ENCODE measurements at places on chromosomes 1 and 21. TPM values are rescaled to one million over a fixed set of nuclear protein-coding genes. Genes with fewer than 3 reads are reported as not detected.

Gene S100A10
- total RNA-seq = 16.8 TPM

- peaks cover 12% of the 10 kb centered on the region for H3K4me1 ChIP-seq
- H3K36me3 ChIP-seq = no peaks in the 10 kb centered on the region
- 0 out of 2 replicates have a peak overlapping the region, but pooled peaks have one; percentile 11 for H3K4me3 ChIP-seq
- no peak overlapping the region for H3K27ac ChIP-seq
- peak; percentile 64 for DNase-seq
Observed at GRCh38 chr1:156892190-156893047, 1.1 kb upstream of the PEAR1 start.

- no peak overlapping the region for H3K27ac ChIP-seq
- DNase-seq = no peak
- H3K4me1 ChIP-seq = peaks cover 80% of the 10 kb centered on the region
- no peaks in the 10 kb centered on the region for H3K27me3 ChIP-seq
Observed at GRCh38 chr1:53122961-53123413, 19.5 kb downstream of the SLC1A7 start.

Gene RGS13
- not detected for total RNA-seq

- no peaks in the 10 kb centered on the region for H3K36me3 ChIP-seq
- H3K27me3 ChIP-seq = no peaks in the 10 kb centered on the region
- no peak overlapping the region for H3K27ac ChIP-seq
- no peak for DNase-seq
Observed at GRCh38 chr21:14547834-14548513, 1.9 kb upstream of the SAMSN1 start.

DNA sequence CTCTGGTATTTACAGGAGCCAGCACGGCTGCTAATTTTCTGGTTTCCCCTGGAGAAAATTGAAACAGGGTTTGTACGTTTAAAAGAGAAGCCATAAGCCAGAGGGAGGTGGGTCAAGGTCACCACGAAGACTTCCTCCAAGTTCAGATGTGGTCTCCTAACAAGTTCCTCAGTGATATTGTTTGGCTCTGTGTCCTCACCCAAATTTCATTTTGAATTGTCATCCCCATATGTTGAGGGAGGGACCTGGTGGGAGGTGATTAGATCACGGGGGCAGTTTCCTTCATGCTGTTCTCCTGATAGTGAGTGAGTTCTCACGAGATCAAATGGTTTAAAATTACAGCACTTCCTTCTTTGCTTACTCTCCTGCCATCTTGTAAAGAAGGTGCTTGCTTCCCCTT is 295.4 kb upstream of the DAB1 start:
- no peak overlapping the region for H3K27ac ChIP-seq
- no peaks in the 10 kb centered on the region for H3K4me1 ChIP-seq
- DNase-seq = no peak
- no peaks in the 10 kb centered on the region for H3K27me3 ChIP-seq
- no peak overlapping the region for H3K4me3 ChIP-seq
- H3K36me3 ChIP-seq = no peaks in the 10 kb centered on the region

Gene PLA2G5
- not detected for total RNA-seq

Gene TBCE
- total RNA-seq = 25.6 TPM

Gene MYCBP
- 48.0 TPM for total RNA-seq

Gene RIMKLA
- total RNA-seq = 4.1 TPM

GRCh38 chr1:98045767-98046641 is 125.2 kb upstream of the DPYD start:
- H3K36me3 ChIP-seq = no peaks in the 10 kb centered on the region
- H3K27ac ChIP-seq = no peak overlapping the region
- no peaks in the 10 kb centered on the region for H3K4me1 ChIP-seq

DNA sequence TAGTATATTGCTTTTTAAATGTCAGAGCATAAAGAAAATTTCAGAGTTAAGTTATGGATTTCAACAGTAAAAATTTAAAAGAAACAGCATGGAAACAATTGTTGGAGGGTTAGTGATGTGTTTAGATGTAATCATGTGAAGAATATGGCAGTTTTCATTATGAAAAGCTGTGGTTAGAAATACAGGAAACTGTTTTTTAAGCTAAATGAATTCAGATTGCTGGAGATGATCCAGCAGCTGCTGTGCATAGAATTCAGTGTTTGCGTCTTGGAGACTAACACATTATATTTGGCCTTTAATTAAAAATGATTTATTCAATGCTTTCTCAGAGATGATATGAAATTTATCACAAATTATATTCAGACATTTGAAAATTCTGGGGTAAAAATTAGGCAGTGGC is 273.6 kb upstream of the LRRC7 start:
- no peaks in the 10 kb centered on the region for H3K36me3 ChIP-seq
- H3K27me3 ChIP-seq = no peaks in the 10 kb centered on the region
- no peak overlapping the region for H3K27ac ChIP-seq
- H3K4me3 ChIP-seq = no peak overlapping the region
- H3K4me1 ChIP-seq = no peaks in the 10 kb centered on the region

Gene HUNK
- 1.9 TPM for total RNA-seq

DNA sequence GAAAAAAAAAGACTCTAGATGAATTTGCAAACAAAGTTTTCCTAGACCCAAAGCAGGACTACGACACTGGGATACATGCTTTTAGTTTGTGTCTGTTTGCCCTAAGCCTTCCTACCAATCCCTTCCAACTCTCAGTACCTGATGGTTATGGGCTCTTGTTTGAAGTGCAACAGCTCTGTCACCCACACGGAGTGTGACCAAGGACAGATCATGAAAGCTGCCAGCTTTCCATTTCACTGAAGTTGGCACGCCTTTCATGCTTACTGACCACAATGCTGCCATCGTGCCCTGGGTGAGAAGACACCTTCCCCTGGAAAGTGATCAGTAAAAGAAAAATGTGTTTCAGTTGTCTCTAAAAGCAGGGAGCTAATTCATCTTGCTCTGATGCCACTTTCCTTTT is 312.5 kb upstream of the PTBP2 start:
- no peak overlapping the region for H3K4me3 ChIP-seq
- H3K4me1 ChIP-seq = no peaks in the 10 kb centered on the region
- H3K36me3 ChIP-seq = no peaks in the 10 kb centered on the region

- H3K4me1 ChIP-seq = peaks cover 51% of the 10 kb centered on the region
- H3K27me3 ChIP-seq = peaks cover 16% of the 10 kb centered on the region
- peak; percentile 50 for DNase-seq
- H3K4me3 ChIP-seq = no peak overlapping the region
- no peak overlapping the region for H3K27ac ChIP-seq
Observed at GRCh38 chr1:33367485-33368405, 46.8 kb upstream of the A3GALT2 start.

Gene AQP10
- not detected for total RNA-seq

All from HepG2 (cell line).